Pulmonary artery endothelial cell (primary cell): ENCODE measurements at places on chromosomes 7 and 10.

- no peak for DNase-seq
Measured at GRCh38 chr7:22574754-22575520, 74.9 kb upstream of the STEAP1B start.

DNA sequence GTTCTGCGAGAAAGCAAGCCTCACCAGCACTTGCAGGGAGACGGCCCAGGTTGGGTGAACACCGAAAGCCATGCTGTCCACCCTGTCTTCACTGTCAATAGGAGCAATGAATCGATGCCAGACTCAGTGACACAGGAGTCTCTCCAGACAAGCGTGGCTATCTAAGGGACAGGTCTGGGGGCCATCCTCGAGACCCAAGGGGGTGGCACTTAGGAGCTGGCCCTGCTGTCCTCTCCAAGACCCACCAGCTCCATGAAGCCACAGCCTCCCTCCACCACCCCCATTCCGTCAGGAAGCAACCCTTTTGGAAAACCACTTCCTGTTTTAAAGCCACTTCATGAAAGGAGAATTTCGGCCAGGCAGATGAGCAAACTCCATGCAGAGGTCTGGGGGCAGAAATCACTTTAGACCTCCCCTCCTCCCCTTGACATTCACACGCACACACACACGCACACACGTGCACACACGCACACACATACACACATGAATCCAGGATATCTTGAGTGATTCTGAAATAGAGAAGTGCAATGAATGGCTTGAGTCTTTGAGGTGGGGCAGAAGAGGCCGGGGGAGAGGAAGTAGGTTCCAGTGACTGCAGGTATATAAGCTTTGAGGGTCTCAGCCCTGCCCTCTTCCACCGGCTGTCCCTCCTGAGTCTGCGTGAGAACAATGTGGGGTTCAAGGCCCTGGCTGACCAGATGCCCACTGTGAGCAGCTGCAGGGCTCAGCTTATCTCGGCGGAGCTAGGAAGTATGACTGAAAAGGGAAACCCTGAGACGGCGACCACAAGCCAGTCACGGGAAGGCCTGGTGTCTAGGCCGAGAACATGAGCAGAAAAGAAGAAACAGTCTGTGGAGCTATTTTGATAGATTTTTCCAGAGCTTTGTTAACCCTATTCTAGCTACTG is 25.0 kb downstream of the RGS10 start:
- no peak for DNase-seq

- DNase-seq: no peak
Measured at GRCh38 chr7:135177028-135177696, 6.7 kb upstream of the CYREN start.

GRCh38 chr7:141071260-141071854 is 2.5 kb upstream of the TMEM178B start:
- DNase-seq: no peak

DNA sequence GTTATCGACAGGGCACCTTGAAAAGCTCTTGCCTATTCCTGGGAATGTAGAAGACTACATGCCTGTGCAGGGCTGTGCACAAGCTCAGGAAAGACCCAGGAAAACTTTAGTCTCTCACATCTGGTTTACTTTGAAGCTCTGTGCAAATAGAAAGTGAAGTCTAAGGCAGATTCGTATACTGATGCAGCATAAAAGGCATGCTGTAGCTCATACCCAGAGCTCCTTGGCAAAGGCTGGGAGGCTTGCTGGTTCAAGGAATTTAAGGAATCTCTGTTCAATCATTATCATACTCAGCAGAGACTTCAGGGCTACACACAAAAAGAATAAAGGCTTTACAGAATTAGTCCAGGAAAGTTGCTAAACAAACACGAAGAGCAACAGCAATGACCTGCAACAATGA is 192.0 kb downstream of the OTUD1 start:
- no peak for DNase-seq

- DNase-seq: no peak
Measured at GRCh38 chr10:62870866-62871265, 54.7 kb upstream of the EGR2 start.

DNA sequence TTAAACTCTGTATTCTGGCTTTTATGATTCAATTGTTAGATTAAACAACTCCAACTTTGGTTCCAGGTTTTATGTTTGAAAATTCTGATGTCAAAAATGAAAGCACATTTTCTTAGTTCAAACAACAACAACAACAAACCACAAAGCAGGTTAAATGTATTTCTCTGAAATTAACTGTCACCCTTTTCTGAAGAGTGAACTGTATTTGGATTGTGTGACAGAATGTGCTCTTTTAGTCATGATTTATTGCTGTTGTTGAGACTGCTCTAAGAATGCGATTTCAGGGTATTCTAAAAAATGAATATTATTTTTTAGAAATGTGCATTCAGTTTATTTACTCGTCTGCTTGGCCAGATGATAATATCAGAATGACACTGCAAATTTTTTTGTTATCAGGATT is 144.1 kb downstream of the GNAI1 start:
- no peak for DNase-seq

GRCh38 chr7:124702385-124702784 is 63.2 kb downstream of the GPR37 start:
- DNase-seq: no peak

GRCh38 chr10:79250259-79250658 is 97.0 kb upstream of the PPIF start:
- no peak for DNase-seq

- no peak for DNase-seq
Measured at GRCh38 chr10:107671960-107672359, 507.5 kb upstream of the SORCS1 start.

GRCh38 chr10:43305876-43306275 is 39.0 kb upstream of the RASGEF1A start:
- DNase-seq: no peak
